NCI-H446 (cell line): ENCODE measurements at places on chromosomes 1 and 21.

- no peak for DNase-seq
Observed at GRCh38 chr1:145824499-145824842, 471 bp downstream of the POLR3C start.

DNA sequence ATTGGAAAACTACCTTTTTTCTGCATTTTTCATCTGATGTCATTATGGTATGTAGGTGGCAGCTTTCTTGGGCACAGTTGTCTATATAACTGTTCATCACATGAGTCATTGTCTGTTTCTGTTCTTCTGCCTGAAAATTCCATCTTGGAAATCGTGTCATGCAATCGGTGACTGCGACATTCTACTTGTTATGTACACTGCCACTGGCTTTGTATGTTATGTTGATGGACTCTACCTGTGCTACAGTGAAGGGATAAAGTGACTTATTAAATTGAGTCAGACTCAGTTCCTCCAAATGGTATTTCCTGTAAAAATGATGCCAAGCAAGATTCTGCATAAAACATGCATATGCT is 8.6 kb downstream of the SMAP2 start:
- DNase-seq = no peak

DNA sequence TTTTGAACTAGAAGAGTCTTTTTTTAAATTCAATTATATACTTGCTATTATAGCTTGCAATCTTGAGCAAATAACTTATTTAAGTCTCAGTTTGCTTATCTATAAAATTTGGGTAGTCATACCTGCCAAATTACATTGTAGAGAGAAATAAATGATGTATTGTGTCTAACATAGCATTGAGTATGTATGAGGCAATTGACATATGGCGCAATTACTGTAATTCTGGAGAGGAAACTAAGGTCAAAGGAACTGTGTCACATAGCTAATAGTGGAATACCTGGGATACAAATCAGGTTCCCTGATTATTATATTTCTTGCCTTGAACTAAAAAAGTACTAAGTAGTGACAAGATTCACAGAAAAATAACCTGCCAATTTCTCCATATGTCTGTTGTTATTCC is 302.5 kb downstream of the PDE4B start:
- DNase-seq = no peak

DNA sequence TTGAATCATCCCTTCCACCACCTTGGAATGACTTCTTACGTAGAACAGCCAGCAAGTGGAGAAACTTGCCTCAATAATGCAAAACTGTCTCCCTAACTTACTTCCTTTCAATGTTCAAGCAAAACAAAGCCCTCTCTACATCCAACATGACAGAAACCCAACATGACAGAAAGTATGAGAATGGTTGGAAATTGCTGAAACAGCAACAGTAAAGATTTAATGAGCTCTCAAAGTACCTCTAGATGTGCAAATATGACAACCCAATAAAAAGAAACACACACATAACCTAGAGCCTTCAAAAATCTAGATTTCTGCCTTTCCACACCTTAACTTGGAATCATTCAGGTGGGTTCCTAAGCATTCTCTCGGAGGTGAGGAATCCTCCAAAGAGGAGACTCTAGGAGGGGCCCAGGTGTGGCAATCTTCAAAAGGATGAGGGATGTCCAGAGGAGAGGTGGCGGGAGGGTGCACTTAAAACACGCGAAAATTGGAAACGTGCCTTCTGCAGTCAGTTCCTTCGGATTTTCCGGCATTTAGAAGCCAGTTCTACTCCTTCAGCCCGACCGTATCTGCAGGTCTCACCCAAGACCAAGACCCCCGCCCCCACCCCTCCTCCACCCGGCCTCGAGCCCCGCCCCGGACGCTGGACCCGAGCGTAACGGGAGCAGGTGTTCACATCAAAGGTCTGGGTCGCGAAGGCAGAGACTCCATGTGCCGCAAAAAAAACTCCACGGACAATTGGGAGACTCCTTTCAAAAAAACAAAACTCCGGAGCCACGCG is 996 bp upstream of the MGST3 start:
- peak; percentile 71 for DNase-seq

GRCh38 chr1:15283526-15283925 is 36.5 kb downstream of the FHAD1 start:
- peak; percentile 67 for DNase-seq

DNA sequence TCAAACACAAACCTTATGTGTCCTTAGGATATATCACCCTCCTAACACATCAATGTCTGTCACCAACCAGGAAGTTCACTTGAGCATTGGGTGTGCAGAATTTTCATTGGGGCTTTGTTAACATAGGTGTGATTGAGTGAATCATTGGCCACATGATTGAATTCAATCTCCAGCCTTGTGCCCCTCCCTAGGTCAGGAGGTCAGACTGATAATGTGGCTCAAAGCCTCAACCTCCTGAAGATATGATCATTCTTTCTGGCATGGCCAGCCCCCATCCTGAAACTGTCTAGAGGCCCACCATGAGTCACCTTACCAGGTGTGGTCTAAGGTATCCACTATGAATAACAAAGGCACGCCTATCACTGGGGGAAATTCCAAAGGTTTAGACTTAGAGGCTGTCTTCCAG is 90.1 kb downstream of the PKN2 start:
- DNase-seq = no peak

DNA sequence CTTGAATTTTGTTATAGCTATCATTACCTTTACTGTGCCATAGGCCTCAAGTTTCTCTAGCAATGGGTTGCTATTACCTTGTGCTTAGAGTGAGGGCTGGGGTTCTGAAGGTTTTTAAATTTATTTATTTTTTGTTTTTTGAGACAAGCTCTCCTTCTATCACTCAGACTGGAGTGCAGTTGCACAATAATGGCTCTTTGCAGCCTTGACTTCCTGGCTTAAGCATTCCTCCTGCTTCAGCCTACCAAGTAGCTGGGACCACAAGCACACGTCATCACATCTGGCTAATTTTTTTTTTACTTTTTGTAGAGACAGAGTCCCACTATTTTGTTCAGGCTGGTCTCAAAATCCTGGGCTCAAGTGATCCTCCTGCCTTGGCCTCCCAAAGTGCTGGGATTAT is 41.5 kb downstream of the SNX27 start:
- no peak for DNase-seq

- DNase-seq = peak; percentile 54
Observed at GRCh38 chr1:54355931-54356679, 50.1 kb downstream of the SSBP3 start.

DNA sequence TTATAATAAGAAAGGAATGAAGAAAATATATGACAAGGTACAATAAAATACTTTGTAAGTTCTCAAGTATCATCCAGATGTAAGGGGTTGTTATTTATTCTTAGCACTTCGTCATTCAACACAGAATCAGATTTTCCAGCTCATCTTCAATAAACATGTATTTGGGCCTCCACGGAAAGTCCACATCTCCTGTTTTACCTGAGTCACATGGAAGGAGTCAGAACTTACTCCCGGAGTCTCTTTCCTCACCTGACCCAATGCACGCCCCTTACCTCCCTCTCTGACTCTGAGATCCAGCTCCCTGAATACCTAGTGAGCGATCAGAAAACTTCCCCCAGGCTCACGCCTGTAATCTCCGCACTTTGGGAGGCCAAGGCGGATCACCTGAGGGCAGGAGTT is 1.5 kb upstream of the PMVK start:
- no peak for DNase-seq

DNA sequence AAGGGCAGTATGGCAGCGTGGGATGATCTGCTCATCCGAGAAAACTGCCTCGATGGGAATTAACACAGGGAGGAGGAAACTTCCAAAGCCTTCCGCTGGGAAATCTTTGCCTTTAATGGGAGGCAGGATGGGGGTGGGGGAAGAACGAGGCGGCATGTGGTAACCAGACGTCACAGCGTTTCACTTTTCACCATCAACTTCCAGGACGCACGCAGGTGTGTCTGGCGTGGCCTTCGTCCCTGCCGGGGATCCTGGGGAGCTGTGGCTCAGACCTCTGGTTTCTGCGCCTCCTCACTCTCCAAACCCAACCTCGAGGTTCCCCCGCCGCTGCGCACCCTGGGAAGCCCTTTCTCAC is 282 bp downstream of the RSPH1 start:
- DNase-seq = no peak

- no peak for DNase-seq
Observed at GRCh38 chr21:17610911-17611310, 1.8 kb downstream of the BTG3 start.

DNA sequence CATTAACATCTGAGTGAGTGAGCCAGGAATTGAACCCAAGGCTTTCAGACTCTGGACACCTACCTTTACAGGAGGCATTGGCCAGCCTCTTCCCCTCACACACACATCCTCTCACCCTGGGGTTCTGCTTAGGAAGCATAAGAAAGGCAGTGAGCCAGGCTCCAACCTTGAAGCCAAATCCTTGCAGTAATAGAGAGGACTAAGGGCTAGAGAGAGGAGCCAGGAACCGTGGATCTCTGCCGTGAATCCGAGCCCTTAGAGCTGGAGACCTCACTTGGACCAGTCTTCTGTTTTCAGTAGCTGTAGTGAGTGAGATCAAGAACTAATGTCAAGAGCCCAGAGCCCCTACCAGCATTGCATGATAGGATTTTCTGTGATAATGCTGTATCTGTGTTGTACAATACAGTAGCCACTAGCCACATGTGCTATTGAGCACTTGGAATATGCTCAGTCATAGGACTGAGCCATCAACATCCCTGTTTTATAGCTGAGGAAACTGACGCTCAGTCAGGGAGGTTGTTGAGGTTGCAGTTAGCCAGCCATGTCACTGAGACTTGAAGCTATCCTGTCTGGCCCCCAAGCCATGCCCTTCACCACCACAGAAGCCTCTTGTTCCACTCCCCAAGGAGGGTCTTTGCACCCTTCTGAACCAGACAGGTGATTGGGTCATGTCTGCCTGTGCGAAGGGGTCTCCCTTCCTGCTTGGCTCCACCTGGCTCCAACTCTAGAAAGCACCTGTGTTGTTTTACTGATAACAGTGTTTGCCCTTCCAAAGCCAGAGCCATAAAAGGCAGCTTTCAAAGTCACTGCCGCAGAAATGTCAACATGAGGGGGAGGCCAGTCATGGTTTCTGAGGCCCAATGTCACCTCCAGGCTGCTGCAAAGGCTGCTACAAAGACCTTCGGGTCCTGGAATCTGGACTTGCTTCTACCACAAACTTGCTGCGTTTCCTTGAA is 101.1 kb upstream of the JUN start:
- no peak for DNase-seq

DNA sequence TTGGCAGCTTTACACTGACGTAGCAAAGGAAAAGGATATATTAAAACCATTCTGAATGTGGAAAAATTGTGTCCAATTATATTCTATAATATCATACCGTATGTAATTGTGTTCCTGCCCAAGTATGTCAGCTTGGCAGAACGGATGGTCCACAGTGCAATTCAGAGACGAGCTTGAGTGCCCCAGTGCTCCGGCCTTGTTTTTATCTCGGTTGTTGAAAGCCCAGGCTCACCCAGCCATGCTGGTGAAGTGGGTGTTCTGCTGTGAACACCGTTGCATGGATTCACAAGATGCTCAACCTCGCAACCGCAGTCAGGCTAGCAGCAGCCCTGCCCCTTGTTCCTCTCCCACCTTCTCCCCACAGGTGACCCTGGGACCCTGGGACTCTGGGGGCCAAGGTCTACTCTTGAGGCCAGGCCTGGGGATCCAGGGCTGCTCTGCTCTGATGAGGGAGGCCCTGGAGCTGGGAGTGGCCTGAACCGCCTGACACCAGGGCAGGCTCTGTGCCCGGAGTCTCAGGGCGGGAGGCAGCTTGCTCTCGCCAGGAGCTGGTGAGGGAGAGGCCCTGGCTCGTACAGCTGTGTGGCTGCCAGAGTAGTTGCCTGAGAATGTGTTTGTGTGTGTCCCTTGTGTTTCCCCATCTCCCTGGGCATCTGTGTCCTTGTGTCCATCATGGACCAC is 11.2 kb downstream of the PTPRF start:
- DNase-seq = peak; percentile 5
